HL-60 (cell line): ENCODE measurements at places on chromosomes 13 and 19.
A peak's percentile ranks its signal among the peaks of the same experiment; 100 is the strongest.

DNA sequence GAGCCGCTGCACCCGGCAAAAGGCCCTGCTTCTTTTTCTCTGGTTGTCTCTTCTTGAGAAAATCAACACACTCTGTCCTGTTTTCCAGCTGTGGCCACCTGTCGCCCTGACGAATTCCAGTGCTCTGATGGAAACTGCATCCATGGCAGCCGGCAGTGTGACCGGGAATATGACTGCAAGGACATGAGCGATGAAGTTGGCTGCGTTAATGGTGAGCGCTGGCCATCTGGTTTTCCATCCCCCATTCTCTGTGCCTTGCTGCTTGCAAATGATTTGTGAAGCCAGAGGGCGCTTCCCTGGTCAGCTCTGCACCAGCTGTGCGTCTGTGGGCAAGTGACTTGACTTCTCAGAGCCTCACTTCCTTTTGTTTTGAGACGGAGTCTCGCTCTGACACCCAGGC lies 17.2 kb downstream of the LDLR start:
- no peak for DNase-seq

DNA sequence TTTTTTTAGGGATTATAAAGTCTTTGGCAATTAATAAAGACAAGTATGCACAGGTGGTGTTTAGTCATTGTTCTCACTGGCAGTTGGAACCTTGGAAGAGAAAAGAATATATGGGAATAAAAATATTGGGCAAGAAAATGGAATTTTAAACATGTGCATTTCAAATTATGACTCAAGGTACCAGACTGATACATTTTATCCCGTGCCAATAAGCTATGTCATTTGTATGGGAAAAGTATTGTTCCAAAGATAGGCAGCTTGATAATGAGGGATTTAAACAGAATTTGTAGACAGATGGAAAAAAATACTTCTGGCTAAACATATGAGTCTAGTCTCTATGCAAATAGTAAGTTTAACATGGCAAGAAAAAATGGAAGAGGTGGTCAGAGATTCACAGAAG lies 169.5 kb upstream of the UFM1 start:
- no peak for DNase-seq

DNA sequence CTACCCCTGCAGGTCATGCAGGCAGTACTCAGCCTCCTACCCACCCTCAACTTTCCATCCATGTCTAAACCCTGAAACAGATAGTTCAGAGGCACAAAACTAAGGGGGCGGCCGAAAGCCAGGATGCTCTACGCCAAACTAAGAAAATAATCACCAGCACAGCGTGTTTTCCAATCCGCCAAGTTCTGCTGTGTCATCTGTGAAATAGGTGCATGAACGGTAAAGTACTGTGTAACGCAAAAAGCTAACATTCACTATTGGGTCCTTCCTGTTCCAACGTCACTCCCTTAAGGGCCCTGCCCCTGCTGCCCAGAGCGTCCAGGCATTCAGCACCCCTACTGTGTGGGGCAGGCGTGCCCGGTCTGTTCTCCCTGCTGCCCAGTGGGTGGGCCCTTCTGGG lies 12.2 kb upstream of the TIMM44 start:
- no peak for DNase-seq

GRCh38 chr19:6717036-6717435 lies 3.4 kb downstream of the C3 start:
- DNase-seq: no peak

DNA sequence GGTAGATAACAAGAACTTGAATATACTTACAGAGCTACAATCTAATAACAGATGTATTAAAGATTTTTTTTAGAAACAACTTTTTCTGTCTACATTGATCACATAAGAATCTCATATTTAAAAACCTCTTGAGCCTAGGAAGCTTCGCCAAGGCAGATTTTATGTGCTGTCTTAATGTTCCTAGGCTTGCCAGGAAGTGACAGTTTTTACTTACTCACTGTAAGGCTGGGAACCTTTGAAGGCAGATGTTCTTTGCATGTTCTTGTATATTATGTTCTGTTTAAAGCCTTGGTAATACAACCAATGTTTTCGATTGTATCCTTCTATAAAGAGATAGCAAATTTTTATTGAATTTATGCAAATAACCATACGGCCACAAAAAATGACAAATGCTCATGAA lies 492.7 kb downstream of the GPC5 start:
- DNase-seq: no peak

- DNase-seq: no peak
Observed at GRCh38 chr13:98989469-98990235, 11.8 kb upstream of the DOCK9 start.

- no peak for DNase-seq
Observed at GRCh38 chr13:44710576-44710975, 134.4 kb upstream of the TSC22D1 start.

- DNase-seq: no peak
Observed at GRCh38 chr19:5587071-5587455, 19.3 kb upstream of the TINCR start.

GRCh38 chr19:1363599-1363998 lies 20.1 kb upstream of the NDUFS7 start:
- peak; percentile 63 for DNase-seq

GRCh38 chr19:16023146-16023915 lies 53.0 kb upstream of the TPM4 start:
- DNase-seq: no peak

- no peak for DNase-seq
Observed at GRCh38 chr13:72953391-72953965, 105.3 kb upstream of the KLF5 start.

- no peak for DNase-seq
Observed at GRCh38 chr19:10211061-10211460, 16.3 kb upstream of the DNMT1 start.

DNA sequence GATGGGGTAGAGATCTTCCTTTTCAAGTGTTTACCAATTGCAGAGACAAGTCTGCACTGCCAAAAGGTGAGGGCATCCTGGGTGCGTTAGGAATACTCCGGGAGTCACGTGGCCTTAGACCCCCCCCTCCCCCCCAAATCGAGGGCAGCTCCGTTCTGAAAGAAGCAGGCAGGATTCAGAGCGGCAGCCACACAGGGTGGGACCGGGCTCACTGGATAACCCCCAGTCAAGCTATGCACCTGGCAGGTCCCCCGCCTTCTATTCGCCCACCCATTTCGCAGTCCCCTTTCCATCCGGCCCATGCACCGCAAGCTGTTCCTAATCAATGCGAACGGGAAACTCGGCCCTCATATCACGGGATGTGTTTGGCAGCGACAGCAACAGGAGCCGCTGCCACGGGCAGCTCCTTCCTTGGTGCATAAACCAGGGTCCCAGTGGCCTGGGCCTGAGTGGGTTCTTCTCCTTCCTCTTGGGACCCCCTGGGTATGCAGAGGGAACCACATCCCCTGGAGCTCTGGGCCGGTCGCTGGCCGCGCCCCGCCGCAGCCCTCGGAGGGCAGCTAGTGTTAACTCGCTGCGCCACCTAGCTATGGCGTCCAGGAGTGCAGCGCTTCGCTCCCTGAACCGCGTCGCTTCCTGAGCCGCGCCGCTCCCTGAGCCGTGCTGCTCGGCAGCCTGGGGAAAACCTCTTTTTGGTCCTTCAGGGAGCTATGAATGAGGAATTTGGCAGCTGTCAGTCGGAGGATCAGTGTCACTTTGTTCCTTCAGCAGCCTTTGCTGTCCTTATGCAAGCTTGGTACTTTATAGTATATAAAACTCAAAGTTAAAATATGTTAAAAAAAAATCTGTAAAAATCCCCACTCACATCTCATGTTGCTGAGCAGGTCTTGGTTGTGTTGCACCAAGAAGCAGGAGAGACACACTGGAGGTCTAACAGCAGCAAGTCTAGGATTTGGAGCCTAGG lies 41.4 kb downstream of the LYL1 start:
- DNase-seq: peak; percentile 41

DNA sequence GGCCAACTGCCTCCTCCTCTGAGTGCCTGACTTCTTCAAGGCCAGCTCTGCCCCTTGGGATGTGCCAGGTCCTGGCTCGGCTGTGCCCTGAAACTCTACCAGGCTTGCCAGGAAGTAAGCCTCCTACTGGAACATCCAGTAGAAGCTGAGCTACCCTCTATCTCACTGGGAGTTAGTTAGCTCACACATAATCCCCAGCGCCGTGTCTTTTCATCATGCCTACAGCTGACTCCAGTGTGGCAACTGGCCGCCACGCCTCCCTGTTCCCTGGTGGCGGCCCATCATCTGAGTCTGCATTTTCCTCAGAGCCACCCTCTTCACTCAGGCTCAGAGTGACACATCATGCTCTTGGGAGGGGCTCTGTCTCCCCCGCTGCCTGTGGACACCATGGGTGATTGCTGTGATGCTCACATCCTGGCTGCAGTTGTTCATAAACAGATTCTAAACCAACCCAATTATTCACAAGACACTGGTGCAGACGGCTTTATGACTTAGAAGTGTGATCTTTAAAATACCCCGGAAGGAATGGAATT lies 131.9 kb upstream of the IRS2 start:
- no peak for DNase-seq

DNA sequence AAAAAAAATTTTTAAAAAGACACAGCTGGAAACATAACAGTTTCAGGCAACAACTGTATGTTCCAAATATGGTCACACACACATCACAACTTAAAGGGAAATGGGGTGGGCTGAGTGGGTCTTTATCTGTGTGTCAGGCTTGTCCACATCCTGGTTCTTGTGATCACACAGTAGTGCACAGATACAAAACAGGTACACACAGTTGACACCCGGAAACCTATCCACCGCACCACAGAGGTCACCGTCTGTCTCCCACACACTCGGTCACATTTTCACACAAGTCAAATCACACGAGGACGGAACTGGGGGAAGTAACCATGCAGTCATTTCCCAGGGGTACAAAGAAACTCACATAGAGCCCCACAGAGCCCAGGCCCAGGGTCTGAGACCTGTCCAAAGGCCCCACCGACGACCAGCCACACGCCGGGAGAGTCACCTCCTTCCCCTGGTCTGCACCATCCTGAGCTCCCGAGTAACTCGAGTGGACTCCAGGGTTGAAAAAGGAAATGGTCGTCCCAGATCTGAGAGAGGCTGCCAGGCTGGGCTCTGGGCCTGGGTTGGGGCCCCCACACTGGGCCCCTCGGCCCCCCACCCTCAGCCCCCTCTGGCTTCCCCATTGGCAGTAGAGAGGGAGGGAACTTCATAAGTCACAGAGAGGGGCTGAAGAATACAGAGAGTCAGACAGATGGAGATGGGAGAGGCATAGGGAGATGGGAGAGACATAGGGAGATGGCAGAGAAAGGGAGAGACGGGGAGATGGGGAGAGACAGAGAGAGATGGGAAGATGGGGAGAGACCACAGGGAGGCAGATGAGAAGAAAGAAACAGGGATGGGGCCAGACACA lies 1.3 kb upstream of the PPAN start:
- peak; percentile 67 for DNase-seq

DNA sequence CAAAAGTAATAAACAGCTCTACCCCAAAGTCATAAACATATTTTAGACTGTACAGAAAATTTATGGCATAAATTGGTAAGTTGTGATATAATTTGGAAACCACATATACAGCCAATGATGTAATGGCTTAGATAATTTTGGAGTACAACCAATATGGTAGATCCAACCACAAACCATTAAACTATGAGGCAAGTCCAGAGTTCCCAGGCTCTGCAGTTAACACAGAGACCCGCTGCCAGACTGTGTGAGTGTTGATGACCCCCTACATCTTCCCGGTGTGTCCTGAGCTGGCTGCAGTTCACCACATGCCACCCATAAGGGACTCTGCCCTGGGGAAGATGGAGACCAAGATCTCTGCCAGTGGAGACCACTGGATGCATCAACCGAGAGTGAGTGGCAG lies 9.9 kb upstream of the SERPINE3 start:
- no peak for DNase-seq

DNA sequence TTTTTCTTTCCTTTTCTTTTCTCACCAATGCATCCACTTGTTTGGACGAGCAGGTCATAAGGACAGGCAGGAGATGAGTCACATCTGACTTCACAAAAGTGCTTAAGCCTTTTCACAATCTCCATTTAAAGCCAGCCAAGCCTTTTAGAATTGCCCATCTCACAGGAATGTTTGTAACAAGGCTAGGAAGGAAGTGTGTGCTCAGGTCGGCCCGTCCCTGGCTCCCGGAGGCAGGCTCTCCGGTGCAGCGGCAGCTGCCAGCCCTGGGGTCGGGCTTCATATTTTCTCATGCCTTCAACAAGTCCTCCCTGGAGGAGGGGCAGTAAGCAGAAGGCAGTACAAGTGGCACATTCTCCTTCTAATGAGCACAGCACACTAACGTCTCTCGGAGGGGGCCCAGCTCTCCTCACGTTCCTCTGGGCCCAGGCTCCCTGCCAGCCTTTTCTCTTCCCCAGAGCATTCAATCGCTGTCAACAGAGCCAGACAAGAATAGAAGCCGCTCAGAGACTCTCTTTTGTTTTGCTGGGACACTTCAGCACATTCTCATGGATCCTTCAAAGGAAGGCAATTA lies 180.5 kb downstream of the COL4A1 start:
- DNase-seq: no peak

GRCh38 chr13:98919566-98919965 lies 58.3 kb downstream of the DOCK9 start:
- no peak for DNase-seq

GRCh38 chr19:12163826-12164225 lies 930 bp downstream of the ZNF136 start:
- DNase-seq: peak; percentile 5

DNA sequence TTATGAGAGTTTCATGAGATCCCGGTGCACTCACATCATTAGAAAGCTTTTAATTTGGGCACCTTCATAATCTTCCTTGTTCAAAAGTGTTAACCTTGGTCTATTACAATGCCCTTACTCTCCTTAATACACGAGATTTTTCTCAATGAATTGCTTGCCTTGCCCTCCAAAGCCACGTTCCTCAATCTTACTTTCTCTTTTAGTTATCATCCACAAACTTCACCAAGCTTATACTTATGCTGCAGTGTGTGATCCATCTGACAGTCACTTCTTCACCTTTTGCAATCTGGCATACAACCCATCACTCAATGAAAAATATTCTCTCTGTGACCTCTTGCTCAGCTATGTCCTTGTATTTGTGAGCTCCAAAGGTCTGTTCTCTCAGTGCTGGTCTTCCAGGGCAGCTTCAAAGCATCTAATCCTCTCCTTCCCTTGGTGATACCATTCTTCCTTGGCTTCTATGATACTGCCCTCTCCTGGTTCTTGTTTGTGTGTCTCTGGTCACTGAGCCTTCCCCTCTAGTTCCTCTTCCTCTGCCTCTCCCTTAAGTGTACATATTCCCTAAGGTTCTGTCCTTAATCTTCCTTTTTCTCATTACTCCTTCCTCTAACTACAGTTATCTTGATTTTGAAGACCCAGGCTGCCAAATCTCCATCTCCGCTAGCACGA lies 202.2 kb upstream of the STARD13 start:
- peak; percentile 58 for DNase-seq

DNA sequence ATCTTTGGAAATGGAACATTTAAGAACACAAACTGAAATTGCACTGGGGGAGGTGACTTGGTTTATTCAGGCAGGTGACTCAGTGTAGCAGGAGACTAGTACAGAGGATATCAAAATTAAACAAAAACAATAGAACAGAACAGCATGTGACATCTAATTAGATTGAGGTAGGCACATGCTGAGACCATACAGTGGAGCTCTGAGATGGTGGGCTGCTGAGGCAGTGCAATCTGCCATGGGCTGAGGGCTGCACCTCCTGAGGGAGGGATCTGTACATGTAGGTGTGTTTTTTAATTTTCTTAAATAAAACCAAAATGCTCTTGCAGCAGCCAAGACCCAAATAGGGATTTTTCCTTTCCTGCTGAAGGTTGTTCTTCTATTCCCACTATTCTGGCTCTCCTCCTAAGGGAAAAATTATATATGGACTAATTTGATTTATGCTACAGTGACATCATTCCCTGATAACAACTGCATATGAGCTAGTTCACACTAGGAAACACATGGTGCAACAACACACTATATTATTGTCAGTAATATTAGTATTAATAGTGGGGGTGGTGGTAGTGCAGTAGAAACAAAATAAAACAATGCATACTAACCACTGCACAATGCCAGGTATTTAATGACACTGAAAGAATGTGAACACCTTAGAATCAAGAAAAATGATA lies 48.0 kb downstream of the LNX2 start:
- no peak for DNase-seq
